ENCODE measurements at places on chromosomes 16 and 17.

DNA sequence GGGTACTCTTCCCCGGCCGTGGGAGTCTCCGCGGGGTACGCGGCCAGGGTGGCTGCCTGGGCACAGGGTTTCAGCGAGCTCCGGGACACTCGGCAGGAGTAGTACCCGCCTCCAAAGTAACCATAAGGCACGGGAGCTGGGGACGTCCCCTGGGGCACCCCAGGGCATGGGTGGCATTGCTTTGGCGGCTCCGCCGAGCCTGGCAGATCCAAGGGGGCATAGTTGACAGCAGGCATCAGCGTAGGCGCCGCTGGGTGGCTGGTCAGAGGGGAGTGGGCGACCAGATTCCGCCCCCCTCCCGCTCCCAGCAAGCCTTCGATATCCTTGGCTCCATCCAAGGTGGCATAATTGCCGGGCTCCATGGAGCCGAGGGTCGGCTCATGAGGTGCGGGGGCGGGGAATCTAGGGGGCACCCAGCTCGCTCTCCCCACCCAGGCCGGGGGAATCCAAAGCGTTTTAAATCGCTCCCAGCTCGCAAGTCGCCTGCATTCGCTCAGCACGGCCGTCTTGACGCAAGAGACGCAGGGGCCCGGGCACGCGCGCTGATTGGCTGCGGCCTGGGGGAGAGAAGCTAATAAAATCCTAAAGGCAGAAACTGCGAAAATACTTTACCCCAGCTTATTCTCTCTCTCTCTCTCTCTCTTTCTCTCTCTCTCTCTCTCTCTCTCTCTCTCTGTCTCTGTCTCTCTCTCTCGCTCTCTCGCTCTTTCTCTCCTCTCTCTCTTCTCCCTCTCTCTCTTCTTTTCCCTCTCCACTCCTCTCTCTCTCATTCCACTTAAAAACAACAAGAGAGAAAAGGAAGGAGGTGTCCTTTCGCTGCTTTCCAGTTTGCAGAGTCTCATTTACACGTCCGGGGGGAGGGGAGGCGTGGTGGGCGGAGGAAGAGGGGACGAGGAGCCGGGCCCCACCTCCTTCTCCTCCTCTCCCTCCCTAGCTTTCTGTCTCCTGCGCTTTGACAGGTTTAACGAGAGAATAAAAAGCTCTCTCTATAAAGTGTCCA lies at the start of gene HOXB13:
HOXB13 (minus strand) TSS at position 519 of the 1,000 bp plus-strand sequence; CDS start at position 362, 157 bp downstream.
- no peak for DNase-seq

- peak; percentile 79 for DNase-seq
Measured at GRCh38 chr16:57803134-57803990, 1.1 kb upstream of the KIFC3 start.

DNA sequence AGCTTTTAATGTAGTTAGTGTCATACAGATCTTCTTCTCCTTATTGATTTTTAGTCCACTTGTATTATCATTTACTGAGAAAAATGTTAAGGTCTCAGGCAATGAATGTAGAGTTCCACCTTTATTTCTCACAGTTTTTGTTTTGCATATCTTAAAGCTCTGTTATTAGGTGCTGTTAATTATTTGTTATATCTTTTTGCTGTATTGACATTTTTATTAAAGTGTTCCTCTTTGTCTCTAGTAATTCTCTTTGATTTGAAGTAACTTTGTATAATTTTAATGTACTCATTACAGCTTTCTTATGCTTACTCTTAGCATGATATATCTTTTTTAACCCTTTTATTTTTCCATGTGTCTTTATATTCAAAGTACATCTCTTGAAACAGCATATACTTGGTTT lies 22.4 kb upstream of the USP43 start:
- no peak for DNase-seq

- DNase-seq, result no peak
Measured at GRCh38 chr17:61289408-61290385, 109.9 kb upstream of the TBX2 start.

- DNase-seq, result no peak
Measured at GRCh38 chr16:1674306-1674705, 3.8 kb upstream of the JPT2 start.

- DNase-seq, result no peak
Measured at GRCh38 chr17:50538549-50539410, 6.2 kb downstream of the EPN3 start.

DNA sequence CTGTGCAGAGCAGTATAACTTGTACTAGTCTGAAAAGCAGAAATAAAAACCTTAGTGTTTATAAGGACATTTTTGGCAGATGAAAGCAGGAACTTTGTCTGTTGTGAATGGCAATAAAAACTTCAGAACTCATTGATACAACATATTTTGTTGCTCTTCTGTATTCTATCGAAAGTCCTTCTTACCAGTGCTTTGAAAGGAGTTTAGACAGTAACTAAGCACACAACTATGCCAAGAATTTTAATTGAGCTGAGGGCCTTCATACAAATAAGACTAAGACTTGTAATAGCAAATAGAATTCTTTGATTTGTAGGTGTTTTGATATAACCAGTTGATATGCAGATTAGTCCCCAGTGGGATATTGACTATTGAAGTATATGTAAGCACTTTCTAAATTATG lies 308.4 kb downstream of the ZFHX3 start:
- DNase-seq, result no peak

DNA sequence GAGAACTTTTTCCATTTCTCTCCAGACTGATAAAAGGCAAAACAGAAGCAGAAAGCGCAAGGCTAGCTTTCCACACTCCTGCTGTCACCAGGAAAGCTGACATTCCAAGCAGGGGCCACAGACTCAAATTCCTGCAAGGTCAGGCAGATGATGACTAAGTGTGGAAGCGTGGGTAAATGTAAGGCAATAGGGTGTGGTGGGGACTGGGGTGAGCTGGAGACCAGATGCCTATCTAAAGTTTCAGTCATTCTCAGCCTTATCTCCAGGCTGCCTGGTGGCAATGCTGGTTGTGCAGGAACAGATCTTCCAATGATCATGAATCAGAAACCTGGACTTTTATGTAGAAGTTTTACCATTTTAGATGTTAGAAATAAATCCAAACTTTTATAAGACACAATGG lies 224.1 kb downstream of the GSG1L start:
- no peak for DNase-seq

- no peak for DNase-seq
Measured at GRCh38 chr16:82470016-82470415, 156.8 kb upstream of the CDH13 start.

DNA sequence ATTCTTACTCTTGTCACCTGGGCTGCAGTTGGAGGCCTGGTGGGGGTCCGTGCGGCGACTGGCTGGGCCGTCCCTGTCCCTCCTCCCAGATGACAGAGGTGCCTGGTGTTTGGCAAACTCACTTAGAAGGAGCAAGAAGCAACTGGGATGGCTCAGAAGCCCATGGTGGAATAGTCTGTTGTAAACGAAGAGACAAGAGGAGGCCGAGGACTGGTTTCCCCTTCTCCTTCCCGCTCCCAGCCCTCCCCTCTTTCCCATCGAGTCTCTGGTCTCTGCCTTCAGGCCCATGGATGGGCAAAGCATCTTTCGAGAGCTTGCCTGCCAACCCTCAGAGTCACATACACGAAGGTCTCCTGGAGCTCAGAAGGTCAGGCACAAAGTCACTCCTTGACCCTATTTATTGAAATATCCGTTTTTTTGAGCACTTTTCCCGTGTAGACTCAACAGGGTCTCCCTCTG lies 364.4 kb downstream of the SEC14L1 start:
- DNase-seq, result no peak

GRCh38 chr16:67579686-67580085 lies 17.4 kb downstream of the CTCF start:
- DNase-seq, result no peak

GRCh38 chr17:67559381-67559966 lies 158.3 kb upstream of the NOL11 start:
- DNase-seq, result no peak

Measured in C1 segment of cervical spinal cord (tissue), 14 donors.